NCI-H2029 treated with DMSO at 0.1 percent for 48 hours (cell line): ENCODE measurements at places on chromosomes 11 and 22.

DNA sequence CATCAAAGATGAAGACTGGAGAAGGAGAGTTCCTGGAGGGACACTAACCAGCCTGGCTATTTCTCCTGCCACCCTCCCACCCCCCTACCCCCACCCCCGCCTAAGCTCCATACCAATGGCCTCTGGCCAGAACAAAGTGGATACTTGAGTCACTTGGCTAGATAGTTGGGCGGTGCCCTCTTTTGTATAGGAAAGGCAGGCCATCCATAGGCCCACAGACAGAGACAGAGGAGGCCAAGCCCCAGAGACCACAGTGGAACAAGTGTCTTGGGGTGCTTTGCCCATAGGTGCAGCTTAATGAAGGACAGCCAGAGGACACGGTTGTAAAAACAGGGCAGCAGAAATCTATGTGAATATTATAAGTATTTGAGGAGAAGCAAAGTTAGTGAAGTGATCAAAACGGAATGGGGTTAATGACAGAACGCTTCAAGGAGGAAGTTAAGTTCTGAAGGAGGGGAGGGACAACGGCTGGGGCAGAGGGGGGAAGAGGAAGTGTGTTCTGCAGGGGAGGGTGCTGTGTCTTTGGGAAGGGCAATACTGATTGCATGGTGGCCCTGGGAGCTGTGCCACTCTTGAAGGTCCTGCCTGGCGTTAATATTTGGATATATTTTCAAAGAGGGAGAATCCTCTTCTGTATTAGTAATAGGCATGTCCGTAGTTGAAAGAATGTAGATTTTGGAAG lies 32.7 kb downstream of the FLI1 start:
- no peak for DNase-seq

GRCh38 chr22:50694099-50694605 lies 21.5 kb downstream of the SHANK3 start:
- DNase-seq = no peak

GRCh38 chr11:68371171-68372041 lies 59.0 kb downstream of the LRP5 start:
- DNase-seq = no peak

DNA sequence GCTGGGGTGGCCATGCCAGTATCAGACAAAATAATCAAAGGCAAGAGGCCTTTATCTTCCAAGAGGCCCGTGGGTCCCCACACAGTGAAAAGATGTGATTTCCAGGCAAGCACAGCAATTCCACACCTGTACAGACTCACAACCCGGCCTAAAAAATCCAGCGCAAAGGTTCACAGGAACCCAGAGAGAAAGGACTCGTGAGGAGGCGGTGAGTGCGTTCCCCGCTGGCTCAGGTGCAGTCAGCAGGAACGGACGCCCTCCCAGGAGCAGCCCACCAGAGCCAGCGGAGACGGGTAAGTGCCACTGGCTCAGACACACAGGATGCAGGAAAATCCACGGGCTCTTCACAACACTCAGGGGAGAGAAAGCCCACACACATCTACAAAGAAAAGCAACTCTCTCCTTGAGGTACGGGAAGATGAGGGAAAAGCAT lies 4.4 kb downstream of the TOLLIP start:
- DNase-seq = no peak

- DNase-seq = peak; percentile 79
Measured at GRCh38 chr11:12274056-12274455, 103.3 kb upstream of the PARVA start.

DNA sequence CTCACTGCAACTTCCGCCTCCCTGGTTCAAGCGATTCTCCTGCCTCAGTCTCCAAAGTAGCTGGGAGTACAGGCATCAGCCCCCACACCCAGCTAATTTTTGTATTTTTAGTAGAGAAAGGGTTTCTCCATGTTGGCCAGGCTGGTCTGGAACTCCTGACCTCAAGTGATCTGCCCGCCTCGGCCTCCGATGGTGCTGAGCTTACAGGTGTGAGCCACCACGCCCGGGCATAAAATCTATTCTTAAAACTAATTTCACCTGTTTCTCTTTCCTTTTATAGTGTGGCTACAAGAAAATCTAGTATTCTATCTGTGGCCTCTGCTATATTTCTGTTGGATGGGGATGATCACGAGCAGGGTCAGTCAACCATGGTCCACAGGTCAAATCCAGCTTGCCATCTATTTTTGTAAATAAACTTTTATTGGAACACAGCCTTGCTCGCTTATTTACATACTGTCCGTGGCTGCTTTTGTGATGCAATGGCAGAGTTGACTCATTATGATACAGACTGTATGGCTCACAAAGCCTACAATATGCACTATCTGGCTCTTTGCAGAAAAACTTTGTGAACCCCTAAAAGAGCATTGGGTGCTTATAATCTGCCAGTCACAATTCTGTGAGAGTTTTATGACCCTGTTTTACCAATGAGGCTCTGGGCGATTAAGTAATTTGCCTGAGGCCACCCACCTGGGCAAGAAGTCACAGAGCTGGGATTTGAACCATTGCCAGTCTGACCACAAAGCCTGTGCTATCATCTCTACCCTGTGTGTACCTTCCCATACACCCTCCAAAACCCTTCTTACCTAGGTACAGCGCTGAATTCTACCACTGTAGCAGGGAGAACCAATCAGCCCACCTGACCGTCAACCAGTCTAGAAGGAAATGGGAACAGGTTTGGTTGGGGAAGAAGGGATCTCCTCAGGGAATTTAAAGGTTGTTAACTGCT lies 28.3 kb downstream of the SLC1A2 start:
- DNase-seq = peak; percentile 62

DNA sequence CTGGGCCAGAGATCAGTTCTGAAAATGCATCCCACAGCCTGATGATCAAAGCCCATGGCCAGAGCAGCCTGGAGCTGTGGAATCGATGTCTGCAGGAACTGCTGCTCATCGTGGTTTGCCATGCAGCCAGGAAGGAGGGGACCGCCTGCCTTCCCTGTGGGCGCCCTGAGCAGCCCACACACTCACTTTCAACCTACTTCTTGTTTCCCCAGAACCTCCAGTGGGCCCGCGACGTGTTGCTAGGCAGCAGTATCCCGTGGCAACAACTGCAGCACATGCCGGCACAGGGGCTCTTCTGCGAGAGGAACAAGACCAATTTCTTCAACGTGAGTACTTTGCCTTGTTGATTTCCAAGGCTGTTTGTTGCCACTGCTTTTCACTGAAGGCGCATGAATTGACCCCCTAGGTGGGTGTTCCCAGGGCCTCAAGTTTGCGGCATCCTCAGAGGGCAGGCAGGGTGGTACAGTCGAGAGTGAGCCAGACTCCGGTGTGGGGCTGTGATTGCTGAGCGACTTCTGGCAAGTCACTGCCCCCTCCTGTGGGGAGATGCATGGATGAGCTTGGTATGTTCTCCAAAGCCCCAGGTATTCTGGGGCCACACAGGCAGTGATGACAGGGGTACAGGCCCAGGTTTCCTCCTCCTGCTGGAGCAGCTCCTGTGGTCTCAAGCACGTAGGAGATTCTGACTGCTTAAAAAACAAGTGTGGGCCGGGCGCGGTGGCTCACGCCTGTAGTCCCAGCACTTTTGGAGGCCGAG lies 47.0 kb upstream of the SUSD2 start:
- no peak for DNase-seq

GRCh38 chr11:5600374-5600851 lies 4.0 kb downstream of the TRIM6 start:
- no peak for DNase-seq

- DNase-seq = no peak
Measured at GRCh38 chr11:5625281-5625680, 480 bp downstream of the TRIM34 start.

GRCh38 chr22:31898926-31899325 lies 45.4 kb upstream of the YWHAH start:
- no peak for DNase-seq

DNA sequence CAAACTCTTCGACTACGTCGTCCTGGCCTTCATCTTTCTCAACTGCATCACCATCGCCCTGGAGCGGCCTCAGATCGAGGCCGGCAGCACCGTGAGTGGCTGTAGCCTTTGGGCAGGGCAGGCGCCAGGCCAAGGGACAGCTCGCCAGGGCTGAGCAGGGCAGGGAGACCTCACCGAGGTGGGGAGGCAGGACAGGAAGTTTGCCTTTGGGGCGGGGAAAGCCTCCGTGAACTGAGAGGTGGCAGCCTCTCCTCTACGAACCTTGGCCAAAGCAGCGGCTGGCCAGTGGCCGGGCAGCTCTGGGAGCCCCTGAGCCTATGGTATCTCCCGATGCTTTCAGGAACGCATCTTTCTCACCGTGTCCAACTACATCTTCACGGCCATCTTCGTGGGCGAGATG lies 93.2 kb downstream of the CACNA1I start:
- no peak for DNase-seq

DNA sequence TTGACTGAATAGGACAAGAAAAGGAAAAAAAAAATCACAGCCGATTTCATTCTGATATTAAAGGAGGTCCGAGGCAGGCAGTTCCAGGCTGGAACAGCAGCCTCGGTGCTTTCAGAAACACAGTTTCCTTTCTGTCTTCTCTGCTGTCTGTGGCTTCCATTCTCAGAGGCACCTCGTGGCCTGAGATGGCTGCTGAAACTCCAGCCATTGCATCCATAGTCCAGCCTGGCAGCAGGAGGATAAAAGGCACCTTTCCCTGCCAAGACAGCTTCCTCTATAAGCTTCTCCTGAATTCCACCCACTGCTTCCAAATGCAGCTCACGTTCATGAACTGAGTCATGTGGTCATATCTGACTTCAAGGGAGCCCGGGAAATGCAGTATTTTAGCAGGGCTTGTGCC lies 390.5 kb downstream of the TBC1D22A start:
- no peak for DNase-seq

DNA sequence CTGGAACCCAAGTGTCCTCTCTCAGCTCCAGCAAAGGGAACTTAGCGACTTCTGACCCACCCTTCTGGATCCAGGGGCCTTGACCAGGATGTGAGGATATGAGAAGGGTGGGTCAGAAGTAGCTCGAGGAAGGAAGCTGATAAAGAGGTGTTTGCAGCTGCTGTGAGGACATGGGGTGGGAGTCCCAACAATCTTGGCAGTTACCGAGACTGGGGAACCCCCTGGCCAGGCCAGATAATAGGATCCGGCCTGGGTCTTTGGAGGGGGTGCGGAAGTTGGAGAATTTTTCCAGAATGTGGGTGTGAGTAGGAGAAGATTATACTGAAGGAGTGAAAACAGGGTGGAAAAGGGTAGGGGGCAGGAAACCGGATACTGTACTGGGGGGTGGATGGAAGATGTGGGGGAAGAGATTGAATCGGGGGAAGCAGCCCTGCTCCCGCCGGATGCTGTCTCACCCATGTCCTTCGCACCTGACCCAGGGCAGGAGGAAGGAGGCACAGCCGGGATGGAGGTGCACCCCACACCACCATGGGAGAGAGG lies 2.8 kb upstream of the MCAM start:
- no peak for DNase-seq

DNA sequence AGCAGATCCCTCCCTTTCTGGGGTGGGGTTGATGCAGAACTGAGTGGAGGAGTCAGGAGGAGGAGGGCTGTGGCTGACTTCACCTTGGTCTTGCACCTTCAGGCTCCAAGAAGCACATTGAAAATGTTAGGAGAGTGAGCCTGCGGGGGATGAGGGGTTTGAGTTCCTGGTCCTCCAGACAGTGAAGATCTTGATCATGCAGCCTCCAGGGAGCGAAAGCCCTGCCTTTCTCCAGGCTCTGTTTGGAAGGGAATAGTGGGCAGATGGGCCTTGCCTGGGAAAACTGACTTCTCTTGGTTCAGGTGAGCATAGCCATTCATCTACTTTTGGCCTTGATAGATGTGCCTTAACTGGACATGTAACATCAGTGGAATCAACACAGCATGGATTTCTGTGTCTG lies 267.6 kb upstream of the B3GAT1 start:
- no peak for DNase-seq

- DNase-seq = no peak
Measured at GRCh38 chr22:28348613-28349609, 330.7 kb downstream of the TTC28 start.

DNA sequence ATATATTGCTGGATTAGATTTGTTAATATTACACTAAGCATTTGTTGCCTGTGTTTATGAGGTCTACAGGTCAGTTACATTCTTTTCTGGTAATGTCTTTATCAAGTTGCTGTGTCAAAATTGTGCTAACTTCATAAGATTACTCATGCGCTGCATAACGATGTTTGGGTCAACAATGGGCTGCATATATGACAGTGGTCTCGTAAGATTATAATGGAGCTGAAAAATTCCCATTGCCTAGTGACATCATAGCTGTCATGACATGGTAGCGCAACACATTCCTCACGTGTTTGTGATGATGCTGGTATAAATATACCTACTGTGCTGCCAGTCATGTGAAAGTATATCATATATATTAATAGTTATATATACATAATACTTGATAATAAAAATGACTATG lies 34.2 kb downstream of the POLD3 start:
- no peak for DNase-seq

GRCh38 chr11:106642331-106642730 lies 375.9 kb downstream of the GUCY1A2 start:
- no peak for DNase-seq

- no peak for DNase-seq
Measured at GRCh38 chr22:50112151-50113118, 22.6 kb downstream of the MOV10L1 start.

GRCh38 chr11:68509066-68509465 lies 48.5 kb downstream of the PPP6R3 start:
- DNase-seq = no peak

GRCh38 chr22:20080776-20081654 lies 974 bp downstream of the DGCR8 start:
- DNase-seq = peak; percentile 42

- no peak for DNase-seq
Measured at GRCh38 chr11:68282141-68282860, 10.5 kb upstream of the C11orf24 start.

DNA sequence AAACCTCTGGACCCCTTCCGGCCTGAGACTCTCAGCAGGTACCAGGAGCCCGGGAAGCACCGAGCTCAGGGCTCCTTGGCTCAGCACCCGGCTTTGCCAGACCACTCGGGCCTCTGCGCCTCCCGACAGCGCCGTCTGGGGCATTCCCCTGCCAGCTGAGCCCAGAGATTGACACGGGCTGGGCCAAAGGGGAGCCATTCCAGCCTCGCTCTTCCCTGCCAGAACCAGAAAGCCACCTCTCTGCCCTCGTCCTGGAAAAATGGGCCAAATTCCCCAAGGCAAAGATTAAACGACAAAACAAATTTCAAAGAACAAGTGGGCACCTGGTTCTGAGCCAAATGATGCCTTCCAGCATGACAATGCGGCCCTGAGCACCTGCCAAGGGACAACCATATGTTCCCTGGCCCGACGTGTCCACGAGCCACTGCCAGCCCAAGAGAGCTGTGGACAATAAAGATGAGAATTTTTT lies 59.3 kb downstream of the CELSR1 start:
- DNase-seq = no peak

DNA sequence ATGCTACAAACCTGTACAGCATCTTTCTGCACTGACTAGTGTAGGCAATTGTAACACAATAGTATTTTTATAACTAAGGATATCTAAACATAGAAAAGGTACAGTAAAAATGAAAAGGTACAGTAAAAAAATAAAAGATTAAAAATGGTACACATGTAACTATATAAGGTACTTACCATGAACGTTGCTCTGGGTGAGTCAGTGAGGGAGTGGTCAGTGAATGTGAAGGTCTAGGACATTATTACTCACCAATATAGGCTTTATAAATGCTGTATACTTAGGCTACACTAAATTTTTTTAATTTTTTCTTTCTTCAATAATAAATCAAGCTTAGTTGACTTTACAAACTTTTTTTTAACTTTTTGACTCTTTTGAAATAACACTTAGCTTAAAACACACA lies 59.9 kb downstream of the EIF3M start:
- no peak for DNase-seq

- DNase-seq = no peak
Measured at GRCh38 chr11:63764340-63764678, 4.3 kb downstream of the ZFTA start.
